ENCODE measurements at places on chromosomes 16 and 17.
A peak's percentile ranks its signal among the peaks of the same experiment; 100 is the strongest.

DNA sequence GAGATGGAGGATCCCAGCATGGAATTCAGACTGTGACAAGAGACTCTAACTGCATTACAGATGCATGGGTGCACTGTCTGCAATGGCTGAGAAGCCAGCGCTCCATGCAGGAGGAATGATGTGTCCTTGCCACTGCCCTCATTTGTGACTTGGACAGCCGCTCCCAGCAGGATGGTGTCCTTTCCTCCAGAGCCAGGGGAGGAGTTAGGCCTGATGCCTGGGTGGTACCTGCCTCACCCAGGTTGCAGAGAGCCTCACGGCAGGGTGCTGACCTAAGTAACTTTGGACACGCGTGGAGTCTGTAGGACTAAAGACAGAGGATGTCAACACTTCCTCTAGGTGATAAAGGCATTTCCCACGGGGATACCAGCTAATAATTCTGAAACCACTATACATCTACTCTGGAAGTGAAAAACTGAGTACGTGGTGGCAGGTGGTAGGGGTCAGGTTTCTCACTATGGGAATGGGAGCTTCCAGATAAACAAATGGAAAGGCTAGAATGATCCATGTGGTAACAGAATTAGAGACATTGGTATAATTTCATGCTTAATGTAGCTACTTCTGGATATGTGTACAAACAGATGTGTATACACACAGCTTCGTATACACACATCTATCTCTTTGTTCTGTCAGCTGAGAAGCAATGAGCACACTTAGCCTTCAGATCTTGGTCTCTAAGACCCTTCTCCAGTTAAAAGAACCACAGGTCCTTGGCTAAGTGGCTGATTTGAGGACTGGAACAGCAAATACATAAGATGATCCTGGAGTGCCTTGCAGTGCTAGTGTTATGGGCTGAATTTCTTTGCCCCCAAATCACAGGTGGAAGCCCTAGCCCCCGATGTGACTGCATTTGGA lies 13.7 kb upstream of the CSNK1D start:
- no peak for DNase-seq

GRCh38 chr16:85464383-85465305 lies 148.5 kb upstream of the GSE1 start:
- DNase-seq, result no peak

DNA sequence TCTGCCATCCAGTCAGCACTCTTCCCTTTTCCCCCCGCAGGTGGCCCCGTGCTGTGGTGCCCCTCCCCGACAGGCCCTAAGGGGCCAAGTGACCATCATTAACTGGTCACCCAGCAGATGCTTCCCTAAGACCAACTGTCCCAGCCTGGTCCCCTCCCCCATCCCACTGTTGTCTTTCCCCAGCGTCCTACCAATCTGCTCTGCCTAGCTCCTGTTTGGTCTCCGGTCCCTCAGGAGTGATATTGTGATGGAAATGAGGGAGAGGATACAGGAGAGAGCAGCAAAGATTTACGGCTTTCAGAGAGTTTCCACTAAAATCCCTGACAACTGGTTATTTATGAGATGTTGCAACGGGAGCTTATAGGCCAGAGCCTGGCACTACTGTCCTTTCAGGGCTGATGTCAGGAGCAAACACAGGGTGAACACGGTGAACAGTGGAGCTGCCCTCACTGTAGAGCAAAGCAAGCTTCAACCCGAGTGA lies 1.4 kb upstream of the TTLL6 start:
- DNase-seq, result no peak

DNA sequence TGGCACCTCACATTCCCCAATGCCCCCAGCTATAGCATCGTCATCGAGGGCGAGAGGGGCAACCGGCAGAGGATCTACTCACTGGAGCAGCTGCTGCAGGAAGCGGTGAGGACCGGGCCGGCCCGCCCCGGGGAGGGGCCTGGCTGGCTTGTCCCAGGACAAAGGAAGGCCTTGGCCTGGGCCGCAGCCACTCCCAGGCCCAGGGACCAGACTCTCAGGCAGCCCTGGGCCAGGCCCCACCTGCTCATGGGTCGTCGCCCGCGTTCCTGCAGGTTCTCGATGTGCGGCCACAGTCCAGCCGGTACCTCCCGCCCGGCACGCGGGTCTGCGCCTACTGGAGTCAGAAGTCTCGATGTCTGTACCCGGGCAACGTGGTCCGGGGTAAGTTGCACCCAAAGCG lies 53.4 kb downstream of the ACTG1 start:
- DNase-seq, result no peak

DNA sequence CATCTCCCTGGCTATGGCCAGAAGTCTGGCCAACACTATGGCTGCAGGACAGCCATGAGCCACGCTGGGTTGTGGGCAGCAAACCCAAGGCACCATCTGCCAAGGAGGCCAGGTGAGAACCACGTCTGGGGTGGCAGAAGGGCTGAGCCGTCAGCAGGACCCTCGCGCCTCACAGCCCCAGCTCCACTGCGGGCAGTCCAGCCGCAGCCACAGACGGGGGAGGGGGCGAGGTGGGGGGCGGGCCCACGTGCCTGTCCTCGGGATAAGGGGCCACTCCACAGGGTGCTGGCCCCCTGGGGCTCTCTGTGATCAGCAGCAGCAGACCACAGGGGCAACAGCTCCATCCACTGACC lies 6.5 kb upstream of the BAIAP2 start:
- no peak for DNase-seq

- DNase-seq, result no peak
Observed at GRCh38 chr16:1208239-1208830, 16.7 kb downstream of the TPSG1 start.

DNA sequence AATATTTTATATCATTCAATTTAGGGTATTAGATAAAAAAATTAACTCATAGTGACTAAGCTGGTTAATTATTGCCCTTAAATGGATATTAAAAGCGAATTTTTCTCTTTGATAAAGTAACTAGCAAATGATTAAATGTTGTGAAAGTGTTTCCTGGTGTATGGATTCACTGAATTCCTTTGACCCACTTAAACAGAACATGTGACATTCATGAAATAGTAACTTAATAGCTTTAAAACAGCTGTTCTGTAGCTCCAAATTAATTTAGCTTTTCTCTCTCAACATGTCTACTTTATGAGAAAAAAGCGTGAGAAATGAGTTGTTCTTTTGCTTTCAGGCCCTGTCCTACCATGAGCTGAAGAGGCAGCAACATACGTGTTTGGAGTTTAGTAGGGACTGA lies 36.4 kb upstream of the APPBP2 start:
- no peak for DNase-seq

- no peak for DNase-seq
Observed at GRCh38 chr17:2905269-2905668, 109.0 kb downstream of the RAP1GAP2 start.

GRCh38 chr17:29084541-29085146 lies 41.7 kb downstream of the PIPOX start:
- DNase-seq, result peak; percentile 92

DNA sequence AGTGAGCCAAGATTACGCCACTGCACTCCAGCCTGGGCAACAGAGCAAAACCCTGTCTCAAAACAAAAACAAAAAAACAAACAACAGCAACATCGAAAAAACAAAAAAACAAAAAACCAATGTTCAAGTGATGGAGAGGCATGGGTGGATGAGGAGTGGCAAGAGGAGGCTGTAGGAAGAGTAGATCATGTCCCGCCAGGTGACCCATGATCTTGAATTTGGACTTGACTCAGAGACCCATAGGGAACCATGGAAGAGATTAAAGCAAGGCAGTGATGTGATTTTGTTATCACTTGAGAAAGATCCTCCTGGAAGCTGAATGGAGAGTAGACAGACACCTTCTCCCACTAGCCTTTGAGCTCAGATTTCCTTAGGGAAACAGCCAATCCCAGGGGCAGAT lies 11.2 kb downstream of the ABAT start:
- DNase-seq, result no peak

GRCh38 chr16:86430814-86431213 lies 79.5 kb upstream of the FOXF1 start:
- no peak for DNase-seq

GRCh38 chr17:27446569-27447301 lies 9.5 kb upstream of the KSR1 start:
- DNase-seq, result no peak

GRCh38 chr17:58120195-58120822 lies 27.9 kb upstream of the OR4D1 start:
- DNase-seq, result no peak

- DNase-seq, result no peak
Observed at GRCh38 chr16:1990351-1991134, 773 bp downstream of the SYNGR3 start.

GRCh38 chr17:19579867-19580565 lies 46.4 kb downstream of the SLC47A1 start:
- DNase-seq, result no peak

GRCh38 chr16:65662256-65662655 lies 540.4 kb upstream of the CDH11 start:
- no peak for DNase-seq

DNA sequence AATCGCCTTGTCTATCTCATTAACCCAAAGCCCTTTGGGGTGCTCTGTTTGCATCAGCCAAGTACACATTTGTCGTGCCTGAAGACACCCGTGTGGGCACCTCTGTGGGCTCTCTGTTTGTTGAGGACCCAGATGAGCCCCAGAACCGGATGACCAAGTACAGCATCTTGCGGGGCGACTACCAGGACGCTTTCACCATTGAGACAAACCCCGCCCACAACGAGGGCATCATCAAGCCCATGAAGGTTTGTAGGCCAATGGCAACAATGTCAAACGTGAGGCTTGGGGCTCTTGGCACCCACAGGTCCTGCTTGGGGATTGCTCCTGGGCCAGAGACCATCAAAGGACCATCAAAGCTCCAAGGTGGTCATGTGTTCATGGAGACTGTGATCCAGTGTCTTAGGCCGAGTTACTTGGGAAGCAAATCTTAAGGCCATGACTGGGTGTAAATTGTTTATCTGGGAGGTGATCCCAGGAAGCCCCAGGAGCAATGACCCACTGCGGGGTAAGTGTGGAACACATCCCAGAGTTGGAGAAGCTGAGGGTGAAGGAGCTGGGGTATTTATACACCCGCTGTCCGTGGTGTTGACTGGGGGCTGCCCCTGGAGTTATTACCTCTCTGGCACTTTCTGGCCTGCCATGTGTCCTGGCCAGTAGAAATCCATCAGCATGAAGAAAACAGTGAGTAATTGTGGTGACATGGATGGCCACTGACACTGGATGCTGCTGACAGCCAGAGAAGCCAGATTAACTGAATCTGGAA lies 24.0 kb downstream of the CDH5 start:
- no peak for DNase-seq

DNA sequence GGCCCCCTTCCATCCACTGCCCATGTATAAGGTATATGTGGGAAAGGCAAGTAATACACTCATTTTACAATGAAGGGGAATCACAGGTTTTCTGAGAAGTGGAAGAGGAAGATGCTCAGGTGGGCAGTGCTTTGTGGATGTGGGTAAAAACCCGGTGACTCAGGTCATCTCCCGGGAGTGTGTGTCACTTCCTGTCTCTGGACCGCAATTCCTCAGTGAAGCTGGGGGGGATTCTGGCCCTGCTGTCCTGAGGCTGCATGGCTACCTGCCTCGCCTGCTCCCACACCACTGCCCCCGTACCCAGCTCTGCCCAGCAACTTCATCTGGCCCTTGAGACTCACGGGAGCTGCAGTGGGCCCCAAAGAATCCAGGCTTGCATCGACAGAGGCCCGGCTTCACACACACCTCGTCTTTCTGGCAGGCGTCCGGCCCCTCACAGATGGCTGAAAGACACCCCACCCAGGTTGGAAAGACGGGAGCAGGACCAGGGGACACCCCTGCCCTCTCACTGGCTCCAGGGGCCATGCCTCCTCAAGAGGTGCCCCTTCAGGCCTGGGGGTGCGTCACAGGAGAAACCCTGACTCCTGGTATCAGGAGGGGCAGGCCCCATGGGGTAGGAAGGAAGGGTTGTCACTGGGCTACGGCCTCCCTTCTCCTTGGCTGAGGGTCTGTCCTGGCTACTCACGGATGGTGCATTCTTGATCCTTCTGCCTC lies 882 bp downstream of the SCARF1 start:
- no peak for DNase-seq

- DNase-seq, result no peak
Observed at GRCh38 chr16:48498769-48499631, 111.0 kb downstream of the N4BP1 start.

GRCh38 chr16:6363896-6364607 lies 968.6 kb upstream of the RBFOX1 start:
- DNase-seq, result no peak

- DNase-seq, result no peak
Observed at GRCh38 chr16:11383481-11384183, 38.4 kb downstream of the RMI2 start.

DNA sequence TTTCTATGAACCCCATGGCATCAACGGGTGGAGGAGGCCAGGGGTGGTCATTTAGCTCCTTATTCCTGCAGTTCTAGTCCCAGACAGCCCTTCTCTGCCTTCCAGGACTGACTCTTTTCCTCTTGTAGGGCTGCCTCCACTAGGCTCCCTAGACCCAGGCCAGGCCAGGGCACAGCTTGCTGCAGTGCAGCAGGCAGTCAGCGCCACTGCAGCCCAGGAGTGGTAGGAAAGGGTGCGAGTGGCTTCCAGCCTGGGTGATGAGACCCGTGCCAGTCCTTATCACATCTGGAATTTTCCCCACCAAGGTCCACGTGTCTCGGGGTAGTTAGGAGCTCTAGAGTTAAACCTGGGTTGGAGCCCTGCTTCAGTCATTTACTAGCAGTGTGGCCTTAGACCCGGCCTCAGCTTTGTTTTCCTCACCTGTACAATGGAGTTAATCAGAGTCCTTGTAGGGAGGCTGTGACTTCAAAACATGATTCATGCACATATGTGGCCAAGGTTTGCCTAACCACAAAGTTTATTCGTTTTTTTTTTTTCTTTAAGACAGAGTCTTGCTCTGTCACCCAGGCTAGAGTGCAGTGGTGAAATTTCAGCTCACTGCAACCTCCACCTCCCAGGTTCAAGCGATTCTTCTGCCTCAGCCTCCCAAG lies 4.7 kb downstream of the SLC5A11 start:
- DNase-seq, result no peak

DNA sequence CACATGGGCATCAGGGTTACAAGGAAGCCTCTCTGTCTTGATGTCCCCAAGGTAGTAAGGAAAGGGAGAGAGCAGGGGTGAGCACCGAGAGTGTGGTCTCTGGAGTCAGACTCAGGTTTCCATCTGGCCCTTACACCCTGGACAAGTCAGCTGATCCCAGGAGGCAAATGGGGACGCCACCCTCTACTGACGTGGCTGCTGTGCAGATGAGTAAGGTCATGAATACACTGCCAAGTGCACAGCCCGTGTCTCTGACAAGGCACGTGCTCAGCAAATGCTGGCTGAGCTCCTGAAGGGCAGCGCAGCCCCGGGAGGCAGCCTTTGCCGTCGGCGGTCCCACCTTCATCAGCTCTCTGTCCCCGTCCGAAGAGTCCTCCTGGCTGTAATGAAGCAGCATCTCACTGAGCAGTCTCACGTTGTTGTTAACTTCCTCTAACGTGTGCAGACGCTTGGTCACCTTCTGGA lies 19.4 kb downstream of the GGA3 start:
- no peak for DNase-seq

GRCh38 chr17:20961586-20961985 lies 81.2 kb downstream of the USP22 start:
- DNase-seq, result no peak

- no peak for DNase-seq
Observed at GRCh38 chr16:66712512-66712911, 16.0 kb upstream of the CMTM4 start.

- no peak for DNase-seq
Observed at GRCh38 chr16:19130852-19131824, 17.4 kb downstream of the ITPRIPL2 start.

GRCh38 chr16:77775911-77776909 lies 12.2 kb upstream of the VAT1L start:
- no peak for DNase-seq

- DNase-seq, result no peak
Observed at GRCh38 chr16:81316176-81316496, 1.4 kb downstream of the GAN start.

GRCh38 chr16:82263521-82264143 lies 93.6 kb upstream of the MPHOSPH6 start:
- DNase-seq, result no peak
